CD4-positive, alpha-beta T cell (primary cell): ENCODE measurements at places on chromosomes 2 and 18. TPM values are rescaled to one million over a fixed set of nuclear protein-coding genes. Genes with fewer than 3 reads are reported as not detected.

SMYD5 gene
- 39.1 TPM for total RNA-seq

AGXT gene
- total RNA-seq = not detected

- DNase-seq = no peak
These were observed 726.5 kb downstream of the SLC4A3 start for GRCh38 chr2:220353897-220354296.

- no peak for DNase-seq
These were observed 26.1 kb downstream of the PID1 start for GRCh38 chr2:229244975-229245374.
